H9 (cell line): ENCODE measurements at places on chromosomes 16 and 17. TPM values are rescaled to one million over a fixed set of nuclear protein-coding genes. Genes with fewer than 3 reads are reported as not detected.
A peak's percentile ranks its signal among the peaks of the same experiment; 100 is the strongest.

GLTPD2 gene
- total RNA-seq, result not detected in 2 replicates

KRTAP4-3 gene
- total RNA-seq, result not detected in 2 replicates

KCNH6 gene
- total RNA-seq, result 1.6 and 2.3 TPM in 2 replicates

RND2 gene
- 47.8 and 50.7 TPM in 2 replicates for total RNA-seq

- no peaks in the 10 kb centered on the region; the same call in 1 of the 3 replicates for H3K36me3 ChIP-seq
- no peak overlapping the region for H3K4me3 ChIP-seq
- no peak overlapping the region for H3K27ac ChIP-seq
- no peaks in the 10 kb centered on the region for H3K4me1 ChIP-seq
- DNase-seq, result no peak
Observed at GRCh38 chr17:30219833-30220232, 15.7 kb downstream of the SLC6A4 start.

DNA sequence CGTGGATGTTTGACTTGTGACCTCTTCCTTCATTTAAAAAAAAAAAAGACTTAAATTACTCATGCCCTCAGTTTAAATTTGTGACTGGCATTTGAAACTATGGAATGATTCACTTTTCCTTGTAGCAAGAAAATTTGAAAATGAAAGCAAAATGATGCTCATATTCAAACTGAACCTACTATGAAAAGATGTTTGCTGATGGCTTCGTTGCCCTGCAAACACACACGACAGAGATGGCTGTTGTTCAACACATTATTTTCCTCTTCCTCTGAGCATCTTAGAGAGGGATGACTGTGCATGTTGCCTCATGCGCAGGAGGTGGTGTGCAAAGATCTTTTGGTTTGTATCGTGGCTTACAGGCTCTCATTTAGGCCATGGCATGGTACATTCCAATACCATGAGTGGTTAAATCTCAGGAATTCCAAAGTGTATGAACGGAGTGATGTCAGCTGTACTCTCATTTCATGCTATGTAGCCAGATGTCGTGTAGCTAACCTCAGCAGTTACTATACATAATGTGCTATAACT, 164.5 kb downstream of the PRKCA start:
- H3K27ac ChIP-seq, result no peak overlapping the region
- H3K4me1 ChIP-seq, result peaks cover 7% of the 10 kb centered on the region
- H3K27me3 ChIP-seq, result no peaks in the 10 kb centered on the region; the same call in 1 of the 2 replicates
- DNase-seq, result peak; percentile 23
- H3K4me3 ChIP-seq, result no peak overlapping the region

DNA sequence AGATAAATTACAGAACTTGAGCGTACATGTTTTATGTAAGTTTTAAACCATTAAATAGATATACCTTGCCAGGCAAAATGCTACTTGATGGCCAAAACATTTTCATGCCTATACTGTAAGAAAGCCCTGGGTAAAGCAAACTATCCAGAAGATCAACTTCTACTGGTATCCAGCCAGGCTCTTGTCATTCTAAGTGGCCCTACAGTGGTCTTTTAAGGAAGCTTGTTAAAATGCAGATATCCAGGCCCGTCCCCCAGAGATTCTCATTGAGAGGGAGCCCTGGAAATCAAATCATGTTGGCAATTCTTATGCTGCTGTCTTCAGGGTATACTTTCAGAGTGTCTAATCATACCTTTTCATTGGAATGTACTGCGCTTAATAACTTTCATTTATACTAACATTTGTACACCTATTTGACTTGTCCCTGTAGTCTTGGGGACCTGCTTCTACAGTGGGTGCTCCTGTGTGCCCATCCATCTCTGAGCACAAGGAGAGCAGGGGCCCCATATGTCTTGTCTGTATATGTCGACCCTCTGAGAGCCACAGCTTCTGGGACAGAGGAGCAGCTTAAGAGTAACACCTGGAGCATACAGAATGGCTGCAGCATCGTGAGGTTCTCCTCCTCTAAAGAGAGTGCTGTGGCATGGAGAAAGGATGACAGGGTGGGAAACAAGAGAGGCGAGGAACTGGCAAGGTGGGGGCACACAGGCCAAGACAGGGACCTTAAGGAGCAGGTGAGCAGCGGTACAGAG, 43.6 kb upstream of the ANKFY1 start:
- H3K36me3 ChIP-seq, result peaks cover 44% of the 10 kb centered on the region
- H3K4me1 ChIP-seq, result peaks cover 9% of the 10 kb centered on the region; the same call in 1 of the 2 replicates
- DNase-seq, result peak; percentile 67
- H3K4me3 ChIP-seq, result peak overlapping the region; percentile 53
- no peak overlapping the region for H3K27ac ChIP-seq

DNA sequence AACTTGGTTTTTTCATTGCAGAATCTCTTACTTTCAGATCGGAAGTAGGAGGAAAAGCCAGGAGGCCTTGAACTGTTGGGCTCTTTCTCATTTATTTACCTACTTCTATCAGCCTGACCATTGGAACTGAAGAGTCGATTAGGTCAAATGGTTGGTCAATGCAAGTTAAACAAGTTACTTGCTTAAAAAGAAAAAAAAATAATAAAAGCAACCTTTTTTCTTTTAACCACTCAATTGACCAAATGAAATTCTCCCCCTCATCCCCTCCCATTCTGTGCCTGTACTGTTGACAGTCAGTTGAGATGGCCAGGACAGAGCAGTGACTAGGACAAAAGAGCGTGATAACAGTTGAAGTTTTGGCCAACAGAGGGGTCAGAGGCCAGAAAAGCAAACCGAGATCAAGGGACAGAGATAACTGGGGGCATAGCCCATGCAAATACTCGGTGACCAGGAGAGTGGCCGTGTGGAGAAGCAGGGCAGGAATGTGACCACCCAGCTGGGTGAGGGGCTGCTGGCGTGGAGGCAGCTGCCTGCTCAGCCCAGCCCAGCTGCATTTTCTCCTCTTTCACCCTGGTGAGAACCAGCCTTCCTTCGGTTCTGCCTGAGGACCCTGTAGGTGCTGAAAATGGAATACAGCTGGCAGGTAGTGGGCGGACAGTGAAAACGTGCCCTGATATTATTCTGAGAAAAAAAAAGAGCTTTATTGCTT, 72.2 kb downstream of the HS3ST3B1 start:
- DNase-seq, result no peak
- no peaks in the 10 kb centered on the region for H3K36me3 ChIP-seq
- H3K27me3 ChIP-seq, result no peaks in the 10 kb centered on the region
- H3K4me3 ChIP-seq, result no peak overlapping the region
- H3K27ac ChIP-seq, result no peak overlapping the region

- H3K27ac ChIP-seq, result no peak overlapping the region
- no peak overlapping the region for H3K4me3 ChIP-seq
- no peak for DNase-seq
- no peaks in the 10 kb centered on the region for H3K4me1 ChIP-seq
- H3K27me3 ChIP-seq, result no peaks in the 10 kb centered on the region
Observed at GRCh38 chr16:1651094-1651973, 26.7 kb upstream of the JPT2 start.

- no peaks in the 10 kb centered on the region for H3K4me1 ChIP-seq
- H3K27ac ChIP-seq, result no peak overlapping the region
- no peaks in the 10 kb centered on the region for H3K27me3 ChIP-seq
- no peak overlapping the region for H3K4me3 ChIP-seq
- DNase-seq, result no peak
Observed at GRCh38 chr16:22420606-22421135, 46.3 kb upstream of the CDR2 start.

DNA sequence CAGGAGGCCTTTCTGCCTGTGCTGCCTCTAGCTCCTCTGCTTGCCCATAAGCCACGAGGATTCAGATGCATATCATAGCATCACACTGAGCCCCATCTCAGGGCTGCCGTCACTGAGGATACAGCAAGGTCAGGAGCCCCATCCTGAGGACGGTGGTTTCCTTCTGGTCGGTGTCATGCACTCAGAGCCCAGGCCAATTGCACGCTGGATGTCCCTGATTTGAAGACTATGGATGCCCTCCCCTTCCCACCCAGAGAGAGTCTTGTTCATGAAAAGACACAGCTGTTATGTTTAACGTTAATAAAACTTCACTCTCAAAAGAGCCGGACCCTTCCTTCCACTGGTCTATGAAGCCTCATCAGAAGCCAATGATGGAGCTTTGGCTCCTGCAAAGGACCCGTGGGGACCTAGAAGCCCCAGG, 19.9 kb downstream of the COTL1 start:
- H3K27ac ChIP-seq, result no peak overlapping the region
- H3K4me1 ChIP-seq, result peaks cover 4% of the 10 kb centered on the region; the same call in 1 of the 2 replicates
- no peaks in the 10 kb centered on the region for H3K27me3 ChIP-seq
- H3K36me3 ChIP-seq, result peaks cover 16% of the 10 kb centered on the region
- no peak for DNase-seq

DNA sequence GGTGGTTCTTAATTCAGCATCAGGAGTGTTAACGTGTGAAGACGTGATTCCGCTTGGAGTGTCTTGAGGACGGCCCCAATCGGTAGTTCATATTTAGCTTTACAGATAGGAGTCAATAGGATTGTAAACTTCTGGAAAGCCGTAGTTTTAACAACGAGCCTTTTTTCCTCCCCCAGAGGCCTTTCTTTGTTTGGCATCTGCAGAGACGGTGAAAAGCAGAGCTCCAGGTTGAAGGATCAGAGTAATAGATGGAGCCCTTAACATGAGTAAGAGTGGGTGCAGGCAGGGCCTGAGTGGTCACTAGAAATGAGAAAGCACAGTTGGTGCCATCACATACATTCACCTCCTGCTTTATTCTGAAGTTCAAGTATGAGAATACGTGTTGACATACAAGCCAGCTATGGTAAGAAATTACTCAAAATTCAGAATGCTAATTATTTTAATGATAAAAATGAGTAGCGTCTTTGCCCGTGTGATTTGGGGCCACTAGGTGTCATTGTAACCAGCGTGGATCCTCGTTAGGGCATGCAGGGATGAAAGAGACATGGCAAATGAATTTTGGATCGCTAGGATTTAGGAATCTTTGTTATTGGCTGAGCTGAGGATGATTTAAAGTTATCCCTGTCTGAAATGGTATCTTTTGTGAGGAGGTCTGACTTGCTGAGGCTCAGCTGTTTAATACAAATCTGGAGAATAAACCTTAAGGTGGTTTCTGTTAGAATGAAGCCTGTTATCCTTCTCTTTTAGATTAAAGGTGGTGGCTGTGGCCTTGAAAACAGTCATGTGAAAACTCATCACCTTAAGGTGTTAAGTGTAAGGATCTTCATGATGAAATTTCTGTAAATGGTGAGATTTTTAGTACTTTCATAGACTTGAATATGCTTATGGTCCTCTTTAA, 18.6 kb downstream of the PRCD start:
- no peak for DNase-seq
- peaks cover 56% of the 10 kb centered on the region for H3K36me3 ChIP-seq
- no peak overlapping the region for H3K27ac ChIP-seq
- H3K27me3 ChIP-seq, result no peaks in the 10 kb centered on the region
- peak overlapping the region; percentile 98 for H3K4me3 ChIP-seq
- no peaks in the 10 kb centered on the region for H3K4me1 ChIP-seq

DNA sequence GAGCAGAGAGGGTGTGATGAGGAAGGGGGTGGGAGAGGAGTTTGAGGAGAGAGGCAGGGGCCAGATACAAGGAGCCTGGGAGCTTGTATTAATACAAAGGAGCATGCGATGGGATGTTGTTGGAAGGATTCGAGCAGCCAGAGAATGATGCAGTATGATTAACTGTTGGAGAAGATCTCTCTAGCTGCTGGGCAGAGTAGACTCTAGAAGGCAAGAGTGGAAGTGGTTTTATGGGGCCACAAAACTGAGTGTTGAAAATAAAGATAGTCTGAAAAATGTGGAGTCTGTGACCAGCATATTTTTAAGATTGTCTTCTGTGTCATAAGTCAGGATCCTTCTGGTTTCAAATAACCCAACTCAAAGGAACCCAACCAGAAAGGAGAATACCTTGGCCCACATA, 98.3 kb downstream of the MSI2 start:
- H3K4me1 ChIP-seq, result no peaks in the 10 kb centered on the region; the same call in 1 of the 2 replicates
- no peak overlapping the region for H3K27ac ChIP-seq
- no peaks in the 10 kb centered on the region for H3K27me3 ChIP-seq
- peaks cover 12% of the 10 kb centered on the region for H3K36me3 ChIP-seq
- H3K4me3 ChIP-seq, result no peak overlapping the region

GRCh38 chr17:16491703-16492612, at the start of gene LRRC75A:
TSS of gene LRRC75A (minus strand) at chr17:16492193. CDS start at chr17:16491990, 203 bp downstream.
- peak; percentile 80 for DNase-seq
- peaks cover 10% of the 10 kb centered on the region; the same call in 1 of the 2 replicates for H3K4me1 ChIP-seq
- no peaks in the 10 kb centered on the region for H3K27me3 ChIP-seq
- H3K36me3 ChIP-seq, result no peaks in the 10 kb centered on the region; the same call in 1 of the 3 replicates

DNA sequence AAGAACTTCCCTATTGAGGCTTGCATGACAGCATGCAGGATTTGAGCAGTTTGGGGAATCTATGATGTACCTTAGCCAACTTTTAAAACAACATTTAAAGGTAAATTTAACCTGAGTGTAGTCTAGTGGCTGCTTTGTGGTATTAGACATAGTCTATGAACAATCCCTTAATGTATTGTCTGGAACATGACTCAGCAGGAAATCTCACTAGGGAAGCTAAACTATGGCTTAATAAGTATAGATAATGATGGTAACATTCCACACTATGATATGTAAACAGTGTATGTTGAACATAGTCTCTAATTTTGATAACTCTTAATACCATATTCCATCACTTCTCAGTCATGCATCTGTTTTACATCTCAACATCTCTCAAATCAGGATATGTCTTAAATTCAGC, 52.1 kb upstream of the SLC12A3 start:
- no peak overlapping the region for H3K4me3 ChIP-seq
- no peaks in the 10 kb centered on the region; the same call in 1 of the 3 replicates for H3K36me3 ChIP-seq
- no peaks in the 10 kb centered on the region for H3K27me3 ChIP-seq
- no peak overlapping the region for H3K27ac ChIP-seq
- no peak for DNase-seq

- no peaks in the 10 kb centered on the region for H3K27me3 ChIP-seq
- H3K36me3 ChIP-seq, result no peaks in the 10 kb centered on the region
- no peak for DNase-seq
- no peak overlapping the region for H3K27ac ChIP-seq
- no peaks in the 10 kb centered on the region for H3K4me1 ChIP-seq
Observed at GRCh38 chr16:915546-915945, 55.2 kb downstream of the LMF1 start.

DNA sequence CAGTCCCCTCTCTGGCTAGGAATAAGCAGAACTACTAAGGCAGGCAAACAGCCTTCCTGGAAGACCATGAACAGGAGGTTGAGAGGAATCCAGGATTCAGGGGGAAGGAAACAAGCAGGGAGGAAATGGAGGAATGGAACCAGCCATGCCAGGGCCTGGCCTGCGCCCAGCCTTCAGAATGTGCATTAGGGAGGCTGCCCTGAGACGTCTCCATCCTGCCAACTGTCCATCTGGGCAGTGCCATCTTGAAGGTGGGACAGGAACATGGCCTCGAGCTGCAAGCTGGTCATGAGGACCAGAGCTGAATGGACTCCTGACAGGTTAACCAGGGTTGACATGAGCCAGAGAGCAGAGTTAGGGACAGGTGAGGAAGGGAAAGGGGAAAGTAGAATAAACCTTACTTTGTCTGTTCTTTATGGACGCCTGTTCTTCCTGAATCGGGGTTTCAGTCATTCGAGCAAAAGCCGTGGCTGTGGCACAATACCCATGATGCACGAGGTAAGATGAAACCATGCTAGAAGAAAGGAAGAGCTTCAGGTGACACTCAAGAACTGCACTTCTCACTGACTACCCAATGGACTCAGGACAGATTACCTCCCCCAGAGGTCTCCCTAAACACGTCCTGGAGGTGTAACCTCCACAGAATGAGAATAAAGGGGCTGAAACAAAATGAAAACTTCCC, 12.1 kb upstream of the GFOD2 start:
- no peak for DNase-seq
- H3K4me3 ChIP-seq, result no peak overlapping the region
- H3K4me1 ChIP-seq, result no peaks in the 10 kb centered on the region
- H3K27me3 ChIP-seq, result no peaks in the 10 kb centered on the region
- H3K36me3 ChIP-seq, result peaks cover 42% of the 10 kb centered on the region
